ENCODE measurements at places on chromosomes 2 and 18. TPM values are rescaled to one million over a fixed set of nuclear protein-coding genes. Genes with fewer than 3 reads are reported as not detected.

Gene TDRD15
- 0.34 TPM for total RNA-seq

Gene LCT
- not detected for total RNA-seq

Gene NOSTRIN
- total RNA-seq, result 15.6 TPM

Gene KIF1A
- not detected for total RNA-seq

Gene ZC3H8
- 30.2 TPM for total RNA-seq

Gene RNF144A
- 8.2 TPM for total RNA-seq

Gene EPHA4
- 28.7 TPM for total RNA-seq

Gene CDH2
- 0.88 TPM for total RNA-seq

Gene KIAA1328
- total RNA-seq, result 18.7 TPM

Gene CNTNAP5
- total RNA-seq, result not detected

Gene MC5R
- total RNA-seq, result 0.57 TPM

Gene CD207
- total RNA-seq, result 1.1 TPM

Gene FEV
- 2.1 TPM for total RNA-seq

Gene FBXO48
- total RNA-seq, result 0.95 TPM

Gene SCTR
- not detected for total RNA-seq

Gene C2orf80
- not detected for total RNA-seq

Gene RNF181
- total RNA-seq, result 128 TPM

Gene PLGLB2
- total RNA-seq, result 1.1 TPM

Gene SAG
- not detected for total RNA-seq

Gene IL1RL2
- 4.3 TPM for total RNA-seq

Gene HOXD3
- not detected for total RNA-seq

Gene RNF152
- 9.1 TPM for total RNA-seq

Gene CYP1B1
- 20.0 TPM for total RNA-seq

Gene ZNF521
- 4.7 TPM for total RNA-seq

Gene ELOA2
- total RNA-seq, result not detected

Gene FAM110C
- total RNA-seq, result 68.0 TPM

Gene UNC80
- not detected for total RNA-seq

Gene ESPNL
- total RNA-seq, result 0.88 TPM

Gene NEU4
- not detected for total RNA-seq

Gene CXCR4
- 6.5 TPM for total RNA-seq

Gene PAPOLG
- 12.8 TPM for total RNA-seq

Gene COL5A2
- 34.3 TPM for total RNA-seq

Gene TEKT4
- not detected for total RNA-seq

Gene PRKAG3
- not detected for total RNA-seq

Gene CCBE1
- 2.1 TPM for total RNA-seq

Gene BOLL
- total RNA-seq, result not detected

Gene CD226
- 0.79 TPM for total RNA-seq

Gene EGR4
- not detected for total RNA-seq

Gene CD8B2
- total RNA-seq, result 0.19 TPM

Gene GAREM1
- total RNA-seq, result 10.8 TPM

Gene ZBTB7C
- 38.2 TPM for total RNA-seq

Gene SERPINB13
- total RNA-seq, result 175 TPM

Gene ABHD1
- total RNA-seq, result not detected

Gene ARID5A
- total RNA-seq, result 6.3 TPM

Gene OBSL1
- total RNA-seq, result 20.5 TPM

Gene EPB41L5
- total RNA-seq, result 23.7 TPM

Gene ASB3
- 9.4 TPM for total RNA-seq

Gene INPP5D
- 16.0 TPM for total RNA-seq

Gene ABCB11
- total RNA-seq, result not detected

Gene OTOS
- not detected for total RNA-seq

Gene C2orf42
- 9.3 TPM for total RNA-seq

Gene MRPL19
- total RNA-seq, result 29.6 TPM

Gene CYP26B1
- total RNA-seq, result 0.62 TPM

Gene GKN2
- not detected for total RNA-seq

Gene CFC1
- not detected for total RNA-seq

Gene MREG
- total RNA-seq, result 43.7 TPM

Gene PPP3R1
- 32.7 TPM for total RNA-seq
